AG09319 (cell line): ENCODE measurements at places on chromosomes 7 and 10.

- no peak for DNase-seq
Measured at GRCh38 chr7:98398567-98399372, 2.1 kb downstream of the BAIAP2L1 start.

DNA sequence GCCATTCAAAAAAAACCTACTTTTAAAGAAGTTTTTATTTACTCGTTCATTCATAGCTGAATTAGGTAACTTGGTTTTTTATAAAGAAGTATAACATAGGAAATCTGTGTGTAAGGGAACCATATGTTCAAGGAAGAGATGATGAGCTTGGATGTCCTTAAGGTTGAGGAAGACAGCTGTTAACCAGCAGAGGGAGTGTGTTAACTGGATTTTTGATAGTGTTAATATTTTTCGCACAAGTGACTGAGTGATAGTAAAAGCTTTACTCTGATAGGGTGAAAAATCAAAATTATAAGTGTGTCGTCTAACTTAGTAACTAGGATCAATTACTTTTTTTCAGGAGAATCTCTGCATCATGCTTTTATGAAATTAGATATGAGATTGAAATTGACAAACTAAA is 134.7 kb downstream of the ARL5B start:
- DNase-seq = no peak

DNA sequence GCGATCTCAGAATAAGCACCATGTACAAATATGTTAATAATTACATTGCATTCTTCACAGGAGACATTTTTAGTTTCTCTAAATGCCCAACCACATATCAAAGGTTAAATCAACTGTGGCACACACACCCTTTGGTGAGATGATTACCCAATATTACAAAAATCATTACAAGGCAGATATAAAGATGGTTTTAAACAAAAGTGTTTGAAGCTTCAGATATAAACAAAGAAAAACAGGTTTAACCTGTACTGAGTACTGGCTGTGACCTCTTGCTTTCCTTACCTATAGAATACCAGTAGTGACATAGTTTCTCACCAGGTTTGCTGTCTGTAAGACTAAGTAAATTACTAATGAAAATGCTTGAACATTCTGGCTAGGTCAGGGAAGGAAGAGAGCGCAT is 360.0 kb upstream of the IGFBP3 start:
- no peak for DNase-seq

DNA sequence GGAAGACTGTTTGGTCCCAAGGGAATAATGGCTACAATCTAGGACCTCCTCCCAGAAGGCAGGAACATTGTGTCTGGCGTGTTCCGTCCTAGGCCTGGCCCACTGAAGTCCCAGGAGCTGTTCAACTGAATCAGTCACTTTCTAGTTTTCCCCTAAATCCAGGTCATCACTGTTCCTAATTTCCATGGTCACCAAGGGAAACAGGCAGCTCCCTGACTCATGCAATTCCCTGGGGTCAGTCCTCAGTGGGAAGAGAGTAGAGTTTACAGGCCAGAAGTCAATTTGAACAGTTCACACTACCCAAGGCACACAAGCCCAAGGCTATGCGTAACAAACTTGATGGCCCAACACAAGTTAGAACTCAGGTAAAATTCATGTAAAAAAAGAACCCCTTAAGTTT is 44.0 kb downstream of the CREB3L2 start:
- DNase-seq = no peak

- DNase-seq = no peak
Measured at GRCh38 chr10:89342206-89342958, 14.6 kb downstream of the IFIT3 start.

GRCh38 chr10:15180736-15181135 is 12.2 kb upstream of the NMT2 start:
- DNase-seq = no peak

DNA sequence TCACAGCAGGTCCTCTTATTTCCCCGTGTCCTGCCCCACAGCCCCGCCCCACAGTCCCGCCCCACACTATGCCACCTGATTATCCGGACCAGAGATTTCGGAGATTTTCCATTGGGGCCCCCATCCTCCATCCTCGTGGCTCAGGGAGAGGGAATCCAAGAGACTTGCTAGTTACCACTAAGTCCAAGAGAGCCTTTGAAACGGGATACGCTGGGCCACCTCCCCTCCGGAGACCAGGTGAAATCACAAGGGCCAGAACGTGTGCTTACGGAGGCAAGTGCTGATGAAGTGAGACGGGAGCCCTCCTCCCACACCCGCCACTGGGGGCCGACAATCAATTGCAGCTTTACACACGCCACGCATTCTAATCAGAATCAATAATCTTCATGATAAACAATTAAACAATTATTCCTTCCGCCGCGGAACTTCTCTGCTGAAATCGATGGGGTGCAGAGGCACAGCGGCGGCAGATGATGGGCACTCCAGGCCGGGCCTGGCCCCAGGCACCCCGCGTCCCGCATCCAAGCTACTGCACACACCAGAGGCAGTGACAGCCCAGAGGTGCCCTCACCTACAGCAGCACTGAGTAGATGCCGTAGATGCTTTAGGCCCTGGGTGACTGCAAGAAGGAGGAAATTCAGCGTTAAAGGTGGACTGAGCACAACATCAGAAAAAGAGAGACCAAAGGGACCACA is 534.0 kb upstream of the FOXK1 start:
- no peak for DNase-seq

GRCh38 chr7:143484119-143484518 is 6.4 kb downstream of the TAS2R41 start:
- DNase-seq = no peak

GRCh38 chr7:11655642-11656041 is 176.4 kb downstream of the THSD7A start:
- no peak for DNase-seq

DNA sequence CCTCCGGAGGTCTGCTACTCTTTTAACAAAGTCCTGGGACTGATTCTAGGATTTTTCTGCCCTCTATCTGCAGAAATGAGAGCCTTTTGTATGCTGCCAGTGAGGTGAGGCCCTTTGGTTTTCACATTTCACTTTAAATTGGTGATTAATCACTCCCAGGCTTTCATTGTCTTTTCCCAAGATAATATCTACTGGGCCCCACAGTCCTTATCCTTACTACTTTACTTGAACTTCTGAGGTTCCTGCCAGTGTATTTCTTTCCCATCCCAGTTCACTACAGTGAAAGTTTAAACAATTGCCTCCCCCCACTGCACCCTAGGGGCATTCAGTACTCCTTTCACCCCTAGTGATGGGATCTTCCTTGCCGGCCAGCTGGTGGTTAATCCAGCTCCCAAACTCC is 127.4 kb upstream of the INHBA start:
- DNase-seq = no peak

DNA sequence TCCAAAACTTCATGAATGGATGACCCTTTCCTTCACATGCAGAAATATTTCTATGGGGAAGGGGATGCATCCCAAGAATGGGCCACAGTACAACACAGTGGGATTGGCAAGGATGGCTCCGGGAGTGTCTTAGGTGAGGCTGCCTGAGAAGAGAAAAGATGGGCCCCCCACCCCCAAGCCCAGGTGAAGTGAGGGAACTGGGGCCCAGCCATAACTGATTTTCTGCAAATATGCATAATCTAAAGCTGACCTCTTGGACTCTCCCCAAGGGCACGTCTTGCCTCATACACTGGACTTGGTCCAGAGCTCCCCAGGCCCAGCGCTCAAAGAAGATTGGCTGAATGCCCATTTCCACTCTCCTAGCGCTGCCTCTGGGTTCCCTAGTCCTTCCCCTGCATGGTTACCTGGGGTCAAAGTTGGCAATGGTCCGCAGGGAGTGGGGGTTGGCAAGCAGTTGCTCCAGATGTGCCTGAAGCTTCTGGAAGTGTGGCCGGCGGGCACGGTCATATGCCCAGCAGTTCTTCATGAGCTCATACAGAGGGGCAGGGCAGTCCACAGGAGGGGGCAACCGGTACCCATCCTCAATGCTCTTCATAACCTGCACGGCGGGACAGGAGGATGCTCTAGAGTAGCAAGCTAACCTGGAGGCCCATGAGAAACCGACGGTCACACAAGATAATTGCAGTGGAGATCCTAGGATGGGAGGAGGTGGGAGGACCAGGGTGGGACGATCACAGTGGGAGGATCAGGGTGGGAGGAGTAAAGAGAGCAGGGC is 12.3 kb downstream of the ZYX start:
- DNase-seq = no peak

DNA sequence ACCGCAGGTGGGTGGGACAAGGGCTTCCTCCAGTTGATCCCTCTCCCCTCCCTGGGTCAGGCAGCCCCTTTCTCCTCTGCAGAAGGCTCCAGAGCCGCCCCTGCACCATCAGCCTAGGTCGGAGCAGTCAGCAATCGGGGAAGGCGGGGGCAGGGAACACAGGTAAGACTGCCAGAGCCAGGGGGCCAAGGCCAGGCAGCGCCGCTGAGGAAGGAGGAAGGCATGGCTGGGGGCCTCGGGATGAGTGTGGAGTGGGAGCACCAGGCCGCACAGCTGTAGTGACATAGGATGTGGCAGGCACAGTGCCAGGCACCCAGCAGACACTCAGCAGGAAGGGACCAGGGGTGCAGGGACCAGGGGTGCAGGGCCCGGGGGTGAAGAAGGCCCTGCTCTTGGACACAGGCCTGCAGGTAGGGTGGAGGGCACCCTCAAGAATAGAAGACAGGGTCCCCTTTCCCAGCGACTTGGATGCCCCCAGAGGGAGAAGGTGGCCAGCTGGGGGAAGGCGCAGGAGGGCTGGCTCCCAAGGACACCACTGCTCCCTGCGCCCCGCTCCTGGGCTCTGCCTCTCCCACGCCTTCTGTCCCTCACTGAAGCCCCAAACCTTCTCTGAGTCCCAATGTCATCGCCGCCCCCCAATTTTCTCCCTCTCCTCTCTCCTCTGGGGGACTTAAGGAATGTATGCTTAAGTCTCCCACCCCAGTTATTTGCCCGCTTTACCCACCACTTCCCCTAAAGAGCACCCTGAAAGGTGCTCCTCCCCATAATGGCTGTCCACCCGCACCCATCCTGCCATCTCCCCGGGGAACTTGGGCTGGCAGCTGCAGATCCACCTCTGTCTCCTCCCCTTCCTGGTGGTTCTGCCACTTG is 38.5 kb downstream of the CAMK2B start:
- DNase-seq = no peak

DNA sequence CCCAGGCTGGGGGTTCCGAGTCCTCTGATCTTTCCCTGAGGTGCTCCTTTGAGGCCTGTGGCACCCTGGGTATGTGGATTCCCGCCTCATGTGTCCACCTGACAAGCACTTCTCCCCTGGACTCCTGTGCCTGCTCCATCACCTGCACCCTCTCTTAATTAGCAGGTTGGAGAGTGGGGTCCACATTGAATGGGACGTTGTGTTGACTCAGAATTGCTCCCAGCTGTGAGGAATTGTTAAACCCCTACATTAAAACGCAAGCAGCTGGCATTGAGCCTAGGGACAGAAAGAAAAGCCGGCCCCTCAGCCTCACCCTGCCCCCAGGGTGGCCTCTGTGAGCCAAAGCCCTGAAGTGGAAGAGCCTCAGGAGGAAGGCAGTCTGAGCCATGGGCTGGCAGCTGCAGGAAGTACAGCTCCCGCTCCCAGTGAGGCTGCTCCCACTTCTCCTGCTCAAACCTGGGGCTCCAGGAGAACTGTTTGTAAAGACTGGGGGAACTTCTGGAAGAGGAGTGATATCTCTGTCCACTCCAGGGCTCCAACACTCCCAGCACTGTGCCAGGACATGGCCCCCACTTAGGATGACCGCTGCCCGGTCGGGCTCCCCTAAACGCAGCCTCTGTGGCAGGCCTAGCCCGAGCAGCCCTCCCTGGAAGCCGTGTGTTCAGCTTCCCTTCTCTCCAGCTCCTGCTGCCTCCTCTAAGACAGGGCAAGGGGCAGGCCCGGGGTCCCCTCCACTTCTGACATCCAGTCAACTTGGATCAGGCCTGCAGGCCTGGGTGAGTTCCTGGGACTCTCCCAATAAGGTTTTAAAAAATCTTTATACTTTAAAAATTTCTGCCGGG is 1.8 kb upstream of the OPN4 start:
- DNase-seq = no peak

DNA sequence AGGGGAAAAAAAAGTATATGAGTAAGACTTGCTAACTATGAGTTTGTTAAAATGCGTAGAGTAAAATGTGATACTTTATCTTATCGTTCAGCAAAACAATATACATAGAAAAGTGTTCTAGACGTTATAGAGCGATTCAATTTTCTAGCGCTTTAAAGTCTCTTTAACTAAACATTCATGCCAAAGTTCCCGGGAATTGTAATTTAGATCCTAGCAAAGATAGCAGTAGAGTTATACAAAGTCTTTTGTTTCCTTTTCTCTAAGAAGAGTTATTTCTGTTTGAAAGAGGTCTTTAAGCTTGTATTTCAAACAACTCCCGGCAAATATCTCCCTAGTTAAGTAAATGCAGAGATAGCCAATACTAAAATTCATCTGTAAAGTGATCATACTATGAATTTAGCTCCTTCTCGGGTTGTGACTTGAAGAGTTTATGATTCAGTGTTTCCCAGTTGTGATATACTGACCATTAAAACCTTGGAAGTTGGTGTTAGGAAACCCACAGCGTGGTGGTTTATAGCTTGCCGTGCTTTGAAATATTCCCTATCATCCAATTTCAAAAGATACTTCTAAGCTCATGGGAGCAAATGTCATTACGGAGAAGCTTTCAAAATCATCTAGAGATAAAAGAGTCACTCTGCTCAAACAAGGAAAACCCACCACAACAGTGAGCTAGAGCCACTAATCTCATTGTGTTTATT is 171.7 kb downstream of the CSTF2T start:
- no peak for DNase-seq

GRCh38 chr10:29957236-29957635 is 102.2 kb downstream of the JCAD start:
- DNase-seq = no peak

- no peak for DNase-seq
Measured at GRCh38 chr10:113486531-113486930, 66.3 kb upstream of the HABP2 start.
